ENCODE measurements at places on chromosomes 11 and 22. TPM values are rescaled to one million over a fixed set of nuclear protein-coding genes. Genes with fewer than 3 reads are reported as not detected.

DNA sequence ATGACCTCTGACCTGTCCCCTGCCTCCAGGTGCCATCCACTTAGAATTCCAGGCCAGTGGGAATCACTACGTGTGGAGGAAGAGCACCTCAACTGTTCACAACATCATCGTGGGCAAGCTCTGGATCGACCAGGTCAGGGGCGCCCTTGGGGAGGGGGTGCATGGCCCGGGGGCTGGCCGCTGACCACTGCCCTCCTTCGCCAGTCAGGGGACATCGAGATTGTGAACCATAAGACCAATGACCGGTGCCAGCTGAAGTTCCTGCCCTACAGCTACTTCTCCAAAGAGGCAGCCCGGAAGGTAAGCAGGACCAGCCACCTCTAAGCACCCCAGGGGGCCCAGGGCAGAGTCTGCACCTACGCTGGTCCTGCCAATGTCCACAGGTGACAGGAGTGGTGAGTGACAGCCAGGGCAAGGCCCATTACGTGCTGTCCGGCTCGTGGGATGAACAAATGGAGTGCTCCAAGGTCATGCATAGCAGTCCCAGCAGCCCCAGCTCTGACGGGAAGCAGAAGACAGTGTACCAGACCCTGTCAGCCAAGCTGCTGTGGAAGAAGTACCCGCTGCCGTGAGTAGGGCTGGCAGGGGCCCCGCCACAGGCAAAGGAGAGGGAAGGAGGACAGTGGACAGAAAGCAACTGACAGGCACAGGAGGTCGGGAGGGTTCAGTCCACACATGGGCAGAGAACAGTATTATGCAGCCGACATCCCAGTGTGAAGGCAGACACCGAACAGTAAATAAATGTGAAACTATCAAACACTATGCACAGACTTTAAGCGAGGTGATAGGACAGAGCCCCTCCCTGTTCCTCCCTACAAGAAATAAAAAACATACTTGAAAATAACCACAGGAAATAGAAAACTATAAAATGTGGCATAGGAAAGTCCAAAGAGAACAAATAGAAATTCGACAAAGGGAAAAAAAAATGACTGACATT is 74.9 kb downstream of the MORC2 start:
- DNase-seq = no peak

GRCh38 chr11:18771266-18772035 is 20.1 kb downstream of the PTPN5 start:
- no peak for DNase-seq

The CELSR1 gene
- polyA plus RNA-seq = 3.0 TPM

The CBLIF gene
- polyA plus RNA-seq = not detected

The CASP1 gene
- 67.8 TPM for polyA plus RNA-seq

Measured in small intestine (tissue), 16 donors.